ENCODE measurements at places on chromosomes 13 and 19. TPM values are rescaled to one million over a fixed set of nuclear protein-coding genes. Genes with fewer than 3 reads are reported as not detected.

DNA sequence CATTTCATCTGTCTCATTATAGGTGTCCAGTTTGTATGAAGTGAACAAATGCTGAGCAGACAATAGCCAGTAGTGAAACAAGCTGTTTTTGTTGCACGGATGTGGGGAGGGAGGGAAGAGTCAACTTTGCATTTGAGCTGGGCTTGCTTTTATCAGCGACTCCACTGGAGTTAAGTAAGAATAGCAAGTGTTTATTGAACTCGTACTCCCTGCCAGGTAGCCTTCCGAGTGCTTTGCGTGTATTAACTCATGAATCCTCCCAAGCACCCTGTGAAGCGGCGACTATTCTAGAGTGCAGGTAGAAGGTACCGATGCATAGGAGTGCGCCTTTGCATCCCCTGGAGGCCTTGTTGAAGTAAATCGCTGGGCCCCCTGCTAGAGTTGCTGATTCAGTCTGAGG lies 4.7 kb upstream of the ZNF444 start:
- no peak overlapping the region for H3K27ac ChIP-seq
- DNase-seq: no peak
- no peaks in the 10 kb centered on the region for H3K4me1 ChIP-seq
- no peaks in the 10 kb centered on the region for H3K27me3 ChIP-seq
- no peak overlapping the region for H3K4me3 ChIP-seq
- H3K36me3 ChIP-seq: no peaks in the 10 kb centered on the region

GRCh38 chr13:112984954-112985802 lies 16.2 kb downstream of the MCF2L start:
- no peaks in the 10 kb centered on the region for H3K27me3 ChIP-seq
- H3K36me3 ChIP-seq: no peaks in the 10 kb centered on the region
- no peaks in the 10 kb centered on the region for H3K4me1 ChIP-seq
- peak overlapping the region; percentile 32 for H3K27ac ChIP-seq
- H3K4me3 ChIP-seq: peak overlapping the region; percentile 37
- no peak for DNase-seq

DNA sequence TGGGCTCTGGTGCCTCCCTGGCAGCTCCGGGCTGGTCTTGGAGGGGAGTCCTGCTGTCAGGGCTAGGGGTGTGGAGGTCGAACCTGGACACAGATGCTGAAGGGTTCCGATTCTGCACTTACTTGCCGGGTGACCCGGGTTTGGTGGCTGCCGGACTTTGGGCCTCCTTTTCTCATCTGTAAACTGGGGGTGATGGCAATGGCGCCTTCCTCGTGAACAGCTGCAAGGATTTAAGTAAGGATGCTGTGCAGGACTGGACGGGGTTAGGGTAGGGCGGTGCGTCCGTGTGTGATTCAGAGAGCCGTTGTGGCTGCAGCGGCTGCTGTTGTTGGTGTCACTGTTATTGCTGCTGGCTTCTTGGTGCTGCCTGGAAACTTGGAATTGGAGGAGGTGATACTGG lies 2.4 kb downstream of the HPN start:
- no peaks in the 10 kb centered on the region for H3K36me3 ChIP-seq
- H3K27ac ChIP-seq: no peak overlapping the region
- no peak for DNase-seq
- peaks cover 62% of the 10 kb centered on the region for H3K4me1 ChIP-seq

OLFM2 gene
- total RNA-seq: 10.5 TPM

ZNF578 gene
- total RNA-seq: not detected

Measured in right lobe of liver (tissue), 6 donors.